ENCODE measurements at places on chromosomes 5 and 9.

DNA sequence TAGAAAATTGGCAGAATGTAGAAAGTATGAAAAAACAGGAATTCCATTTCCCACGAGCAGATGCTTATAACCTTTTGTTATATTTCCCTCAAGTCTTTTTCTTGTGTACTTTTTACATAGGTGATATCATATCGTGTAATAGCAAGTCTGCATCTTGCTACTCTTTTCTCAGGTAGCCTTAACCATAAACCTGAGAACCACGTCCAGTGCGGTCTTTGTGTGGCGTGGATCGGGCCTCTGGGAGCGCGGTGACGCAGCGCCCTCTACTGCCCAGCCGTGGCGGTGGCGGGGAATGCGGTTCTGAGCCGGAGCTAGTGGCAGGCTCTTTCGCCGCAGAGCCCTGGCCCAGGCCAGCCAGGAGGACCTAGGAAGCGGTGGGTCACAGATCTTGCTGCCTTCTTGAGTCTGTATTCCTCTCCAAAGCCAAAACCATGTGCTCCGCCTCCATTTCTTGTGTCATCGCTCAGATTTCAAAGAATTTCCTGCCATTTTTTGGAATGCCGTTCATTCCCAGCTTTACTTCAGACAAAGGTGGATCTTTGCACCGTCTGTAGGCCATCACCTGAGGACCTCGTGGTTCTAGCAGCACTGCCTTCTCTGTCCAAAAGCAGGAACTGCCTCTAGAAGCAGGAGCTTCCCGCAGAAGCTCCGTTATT, 71.9 kb downstream of the MVB12B start:
- peak; percentile 93 for DNase-seq

DNA sequence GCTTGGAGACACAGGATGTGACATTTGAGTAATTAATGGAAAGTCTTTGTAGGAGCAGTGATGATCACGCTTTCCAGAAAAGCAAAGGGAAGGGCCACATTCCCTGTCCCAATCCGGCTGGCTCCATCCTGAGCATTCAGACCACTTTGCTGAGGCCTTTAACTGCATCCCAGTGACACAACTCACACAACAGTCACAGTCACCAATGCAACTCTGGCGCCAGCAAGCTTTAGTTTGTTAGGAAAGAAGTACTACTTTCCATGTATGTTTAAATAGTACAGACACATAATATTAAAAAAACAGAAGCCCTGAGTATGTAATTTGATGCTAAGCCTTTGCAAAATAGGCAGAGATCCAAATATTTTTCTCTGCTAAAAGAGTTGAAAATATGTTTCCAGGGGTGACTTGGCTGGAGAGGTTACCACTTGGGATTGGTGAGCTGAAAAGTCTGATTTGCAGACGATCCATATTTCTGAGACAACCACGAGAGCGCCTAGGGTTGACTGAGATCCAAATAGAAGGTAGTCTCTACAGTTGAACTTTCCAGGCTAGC, 31.7 kb upstream of the GAS1 start:
- DNase-seq = no peak

GRCh38 chr9:26744191-26744965, 148.2 kb downstream of the CAAP1 start:
- DNase-seq = no peak

GRCh38 chr5:96177303-96177869, 215.7 kb upstream of the ELL2 start:
- DNase-seq = no peak

GRCh38 chr5:139856714-139857113, 61.1 kb downstream of the PSD2 start:
- no peak for DNase-seq

- no peak for DNase-seq
Observed at GRCh38 chr5:158032246-158032645, 173.3 kb upstream of the CLINT1 start.

DNA sequence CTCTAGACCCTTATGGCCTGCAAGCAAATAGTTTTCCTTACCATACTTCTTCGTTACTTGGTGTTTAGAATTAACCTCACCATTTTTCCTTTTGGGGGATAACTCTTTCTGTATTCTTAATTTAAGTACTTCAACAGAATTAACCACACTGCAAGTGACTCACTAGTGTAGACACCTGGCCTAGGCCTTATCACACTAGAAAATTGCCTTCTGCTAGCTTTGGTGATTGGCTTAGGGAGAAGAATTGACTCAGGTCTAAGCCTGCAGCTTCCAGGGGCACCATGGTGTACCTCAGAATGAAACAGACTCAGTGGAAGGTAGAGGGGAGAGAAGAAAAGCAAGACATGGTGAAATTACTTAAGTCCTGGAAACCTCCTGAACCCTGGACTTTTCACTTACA, 112.8 kb upstream of the HMHB1 start:
- DNase-seq = no peak

DNA sequence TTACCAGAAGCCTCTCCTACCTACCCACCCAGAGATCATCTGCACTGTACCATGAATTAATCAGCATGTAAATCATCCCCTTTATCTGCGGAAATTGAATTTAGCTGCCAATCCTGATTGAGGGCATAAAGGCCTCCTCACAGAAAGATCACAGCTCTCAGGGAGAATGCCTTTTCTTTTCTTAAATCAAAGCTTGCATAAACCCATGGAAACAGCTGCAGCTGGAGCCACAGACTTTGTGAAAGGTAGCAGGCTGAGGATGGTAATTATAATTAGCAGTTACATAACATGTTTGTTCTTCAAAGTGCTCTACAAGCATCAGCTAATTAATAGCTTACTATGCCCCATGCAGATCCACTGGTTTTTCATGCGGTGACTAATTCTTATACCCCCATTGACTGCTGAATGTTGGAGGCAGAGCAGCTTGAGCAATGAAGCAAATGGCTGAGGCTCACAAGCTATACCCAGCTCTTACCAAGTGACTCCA, 54.6 kb downstream of the SUSD1 start:
- DNase-seq = no peak

GRCh38 chr9:133634081-133634691, 2.0 kb upstream of the DBH start:
- no peak for DNase-seq

DNA sequence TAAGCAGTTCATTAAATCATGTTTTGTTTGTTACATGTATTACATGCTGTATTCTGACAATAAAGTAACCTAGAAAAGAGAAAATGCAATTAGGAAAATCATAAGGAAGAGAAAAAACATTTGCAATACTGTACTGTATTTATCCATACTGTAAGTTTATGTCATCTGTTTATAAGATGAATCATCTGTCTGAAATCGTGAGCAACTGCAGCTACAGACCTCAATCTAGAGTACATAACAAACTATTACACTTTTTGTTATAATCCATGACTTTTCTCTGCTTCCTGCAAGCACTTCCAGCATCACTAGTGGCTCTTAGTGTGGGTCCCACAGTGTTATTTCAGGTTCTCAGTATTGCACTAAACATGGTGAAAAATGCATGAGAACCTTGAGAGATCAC, 144.4 kb upstream of the NR4A3 start:
- no peak for DNase-seq

DNA sequence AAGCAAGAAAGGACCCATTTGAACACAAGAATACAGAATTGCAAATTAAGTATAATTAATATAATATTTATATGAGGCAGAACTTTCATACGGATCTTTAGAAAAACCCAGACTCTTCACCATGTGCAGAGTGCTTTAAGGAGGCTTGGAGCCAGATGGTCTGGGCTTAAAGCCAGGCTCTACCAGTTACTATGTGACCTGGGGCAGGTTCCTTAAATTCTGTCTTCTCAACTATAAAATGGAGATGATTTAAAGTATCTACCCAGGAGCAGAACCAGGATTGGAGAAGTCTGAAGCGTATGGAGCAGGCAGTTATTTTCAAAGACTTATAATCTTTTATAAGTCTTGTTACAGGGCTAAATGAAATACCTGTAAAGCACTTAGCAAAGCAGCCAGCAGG, 202.1 kb downstream of the TSSK1B start:
- no peak for DNase-seq

- DNase-seq = no peak
Observed at GRCh38 chr5:32621256-32621655, 35.9 kb downstream of the SUB1 start.

- no peak for DNase-seq
Observed at GRCh38 chr9:20552874-20553557, 69.3 kb downstream of the MLLT3 start.

- no peak for DNase-seq
Observed at GRCh38 chr9:7266911-7267595, 509.3 kb downstream of the KDM4C start.

DNA sequence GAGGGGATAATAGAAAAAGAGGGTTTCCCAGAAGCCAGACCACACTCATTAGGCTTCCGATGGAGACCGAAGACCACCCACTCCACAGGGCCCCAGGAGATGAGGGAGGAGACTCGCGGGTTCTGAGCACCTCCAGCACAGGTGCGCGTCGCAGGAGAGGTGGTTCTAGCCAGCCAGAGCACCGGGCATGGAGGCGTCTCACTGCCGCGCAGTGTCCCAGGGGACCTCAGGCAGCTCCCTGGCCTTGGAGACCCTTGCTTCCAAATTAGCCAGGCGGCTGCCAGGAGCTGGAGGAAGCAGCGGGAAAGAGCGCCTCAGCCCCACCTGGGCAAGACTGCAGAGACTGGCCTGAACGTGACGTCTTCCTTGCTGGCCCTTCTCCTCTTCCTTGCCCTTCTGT, 115.4 kb upstream of the FBXL7 start:
- DNase-seq = no peak

- DNase-seq = no peak
Observed at GRCh38 chr5:65699338-65699737, 22.6 kb downstream of the SGTB start.

DNA sequence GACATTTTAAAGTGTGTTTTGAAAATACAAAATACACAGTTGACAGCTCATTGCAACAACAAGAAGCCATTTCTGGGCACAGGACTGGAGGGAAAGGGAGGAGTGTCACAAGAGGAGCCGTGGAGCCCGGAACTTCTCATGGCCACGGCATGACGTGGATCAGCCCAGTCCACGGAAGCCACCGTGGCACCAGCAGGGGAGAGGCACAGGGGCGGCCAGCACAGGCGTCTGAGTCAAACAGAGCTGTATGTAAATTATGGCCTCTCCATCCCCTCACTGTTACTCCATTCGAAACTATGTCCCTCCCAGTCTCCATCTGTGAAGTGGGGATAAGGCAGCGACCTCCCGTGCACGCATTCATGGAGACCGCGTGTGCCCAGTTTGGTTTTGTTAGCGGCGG, 165.6 kb upstream of the IRX2 start:
- DNase-seq = peak; percentile 69

DNA sequence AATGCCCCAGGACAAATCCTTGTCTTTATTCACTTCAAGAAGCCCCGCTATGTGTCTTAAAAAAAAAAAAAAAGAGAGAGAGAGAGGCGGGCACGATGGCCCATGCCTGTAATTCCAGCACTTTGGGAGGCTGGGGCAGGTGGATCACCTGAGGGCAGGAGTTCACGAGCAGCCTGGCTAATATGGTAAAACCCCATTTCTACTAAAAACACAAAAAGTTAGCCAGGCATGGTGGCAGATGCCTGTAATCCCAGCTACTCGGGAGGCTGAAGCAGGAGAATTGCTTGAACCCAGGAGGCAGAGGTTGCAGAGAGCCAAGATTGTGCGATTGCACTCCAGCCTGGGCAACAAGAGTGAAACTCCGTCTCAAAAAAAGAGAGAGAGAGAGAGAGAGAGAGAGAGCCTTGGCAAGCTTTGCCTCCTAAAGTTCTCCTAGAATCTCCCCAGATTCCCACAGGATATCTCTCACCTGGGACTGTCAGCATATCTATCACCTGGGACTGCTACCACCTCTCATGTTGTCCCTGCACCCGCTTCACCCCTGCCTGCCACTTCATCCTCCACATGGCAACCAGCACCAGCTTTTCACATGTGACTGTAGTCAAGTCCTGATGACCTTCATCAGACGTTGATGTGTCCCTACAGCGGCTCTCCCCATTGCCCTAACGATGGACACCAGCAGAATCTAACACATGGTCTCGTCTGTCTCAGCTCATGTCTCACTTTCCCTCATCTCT, 5.8 kb downstream of the ITK start:
- DNase-seq = no peak

DNA sequence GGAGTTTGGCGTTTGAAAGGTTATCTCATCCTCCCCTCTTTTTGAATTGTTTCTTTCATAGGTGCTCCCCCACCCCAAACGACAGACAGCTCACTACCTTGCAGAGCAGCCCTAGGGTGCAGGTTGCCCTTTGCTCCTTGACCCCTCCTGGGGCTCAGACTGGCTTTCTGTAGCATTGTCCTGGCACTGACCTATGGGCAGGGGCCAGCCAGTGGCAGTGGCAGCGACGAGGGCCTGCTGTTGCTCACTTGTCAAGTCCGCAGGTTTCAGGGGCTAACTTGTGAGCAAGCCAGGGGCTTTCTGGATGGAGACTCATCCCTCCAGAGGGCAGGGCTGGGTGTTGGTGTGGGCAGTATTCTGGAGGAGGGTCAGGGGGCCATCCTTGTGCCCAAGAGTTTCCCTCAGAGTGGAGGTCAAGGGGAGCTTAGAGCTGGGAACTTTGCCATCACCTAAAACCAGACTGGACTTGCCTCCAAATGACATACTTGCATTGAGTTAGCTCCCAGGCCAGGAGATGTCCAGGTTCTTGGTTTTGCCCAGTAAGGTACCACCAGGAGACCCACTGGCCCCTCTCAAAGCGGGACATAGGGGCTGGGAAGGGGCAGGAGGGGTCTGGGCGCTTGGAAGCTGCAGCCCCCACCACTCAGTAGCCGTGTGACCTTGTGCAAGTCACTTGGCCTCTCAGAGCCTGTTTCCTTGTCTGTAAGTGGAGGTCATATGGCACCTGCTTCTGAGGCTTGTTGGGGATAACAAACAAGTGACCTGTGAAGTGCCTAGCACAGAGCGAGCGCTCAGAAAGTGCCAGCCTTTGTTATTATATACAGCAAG, 53.5 kb upstream of the CDKN2AIPNL start:
- DNase-seq = no peak

DNA sequence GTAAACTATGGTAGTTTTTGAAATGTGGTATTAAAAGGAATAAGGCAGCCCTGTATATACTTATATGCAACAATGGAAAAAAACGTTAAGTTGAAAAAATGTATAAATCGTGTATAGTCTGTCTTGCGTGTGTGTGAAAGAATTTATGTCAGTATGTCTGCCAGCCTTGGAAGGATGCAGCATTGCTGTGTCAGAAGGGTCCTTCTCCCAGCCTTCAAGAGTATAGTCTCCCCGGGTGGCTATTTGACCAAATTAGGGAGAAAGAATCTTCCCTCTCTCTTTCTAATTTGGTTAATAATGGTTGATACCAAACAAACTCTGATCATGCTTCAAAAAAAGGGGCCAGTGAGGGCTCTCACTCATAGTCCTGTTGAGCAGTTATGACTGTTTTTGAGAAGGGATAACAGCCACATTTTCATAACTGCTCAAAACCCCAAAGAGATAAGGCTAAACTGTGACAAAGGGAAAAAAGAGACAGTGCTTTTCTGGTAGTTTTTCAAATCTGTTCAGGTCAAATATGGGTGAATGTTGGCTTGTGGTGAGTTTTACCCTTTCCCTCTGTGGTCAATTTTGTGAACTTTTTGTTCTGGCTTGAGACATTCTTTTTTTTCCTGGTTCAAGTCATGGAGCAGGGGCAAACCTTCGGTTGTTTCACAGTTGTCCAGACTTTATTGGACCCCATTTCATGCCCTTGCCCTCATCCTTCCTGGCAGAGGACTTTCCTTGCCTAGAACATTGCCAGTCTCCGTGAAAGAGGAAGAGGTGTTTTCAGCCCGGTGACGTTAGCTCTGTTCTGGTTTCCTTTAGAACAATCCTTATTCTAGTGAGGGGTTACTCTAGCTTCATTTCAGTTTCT, 21.0 kb downstream of the SNX30 start:
- no peak for DNase-seq
